Stimulated activated CD8-positive, alpha-beta memory T cell treated with anti-CD3 and anti-CD28 coated beads, Interleukin-4, amount 100 ng/mL, for 1 hour (primary cell): ENCODE measurements at places on chromosomes 1 and 21.

GRCh38 chr1:25772692-25773245 lies 27.2 kb upstream of the SELENON start:
- DNase-seq, result no peak

- no peak for DNase-seq
Measured at GRCh38 chr1:202144402-202145067, at the start of gene ARL8A. Gene ARL8A, minus strand, starts transcription at chr1:202144737. Its CDS starts 165 bp downstream, at chr1:202144572.

DNA sequence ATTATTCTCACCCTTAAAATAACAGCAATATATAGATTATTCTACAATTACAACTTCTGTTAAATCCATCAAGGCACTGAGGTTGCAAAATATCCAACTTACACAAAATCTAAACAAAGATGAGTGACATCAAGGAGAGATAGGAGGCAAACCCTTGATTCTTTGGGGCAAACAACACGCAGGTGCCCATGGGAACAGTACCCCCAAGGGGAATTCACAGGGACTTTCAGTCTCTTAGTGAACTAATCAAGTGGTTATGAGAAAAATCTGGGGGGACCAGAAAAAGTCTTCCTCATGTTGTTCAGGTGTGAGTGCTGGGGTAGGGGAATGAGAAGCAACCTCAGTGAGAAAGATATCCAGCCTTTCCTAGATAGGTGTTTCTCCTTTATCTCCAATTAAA lies 1107.9 kb downstream of the PLA2G4A start:
- no peak for DNase-seq

DNA sequence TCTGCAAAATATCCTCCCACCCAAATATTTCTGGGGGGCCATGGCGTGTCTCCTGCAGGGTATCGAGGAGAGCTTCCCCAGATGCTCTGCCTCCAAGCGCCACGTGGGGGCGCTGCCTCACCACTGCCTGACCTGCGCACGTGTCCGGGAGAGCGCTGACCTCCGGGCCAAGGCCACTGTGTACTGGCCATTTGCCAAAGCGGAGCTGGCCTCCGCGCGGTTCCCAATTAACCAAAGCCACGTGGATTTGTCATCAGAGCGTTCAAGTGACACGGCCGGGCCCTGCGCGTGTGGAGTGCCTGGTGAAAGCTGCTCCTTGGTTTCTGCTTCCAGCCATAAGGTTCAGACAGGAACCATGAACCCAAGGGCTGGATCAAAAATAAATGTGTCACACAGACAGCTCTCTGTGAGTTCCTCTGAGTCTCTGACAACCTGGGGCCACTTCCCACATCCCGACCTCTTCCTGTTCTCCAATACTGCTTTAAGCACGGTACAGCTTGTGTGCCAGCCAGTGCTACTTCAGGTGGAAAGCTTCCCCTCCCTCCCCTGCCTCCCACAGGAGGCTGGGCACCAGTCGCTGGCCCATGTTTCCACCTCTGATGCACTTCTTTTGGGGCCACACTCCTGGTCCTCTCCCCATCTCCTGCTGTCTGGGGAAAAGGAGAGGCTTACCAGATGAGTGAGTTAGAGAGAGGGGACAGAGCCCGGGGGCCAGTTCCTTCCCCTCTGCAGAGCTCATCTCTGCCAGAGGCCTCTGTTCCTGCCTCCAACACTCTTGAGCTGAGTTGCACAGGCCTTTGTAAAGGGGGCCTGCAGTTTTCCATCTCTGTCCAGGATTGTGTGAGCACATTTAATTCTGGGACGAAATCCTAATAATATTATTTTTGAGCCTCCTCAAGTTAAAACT lies 26.1 kb downstream of the ZP4 start:
- no peak for DNase-seq

GRCh38 chr1:55636696-55637095 lies 421.5 kb upstream of the USP24 start:
- no peak for DNase-seq

DNA sequence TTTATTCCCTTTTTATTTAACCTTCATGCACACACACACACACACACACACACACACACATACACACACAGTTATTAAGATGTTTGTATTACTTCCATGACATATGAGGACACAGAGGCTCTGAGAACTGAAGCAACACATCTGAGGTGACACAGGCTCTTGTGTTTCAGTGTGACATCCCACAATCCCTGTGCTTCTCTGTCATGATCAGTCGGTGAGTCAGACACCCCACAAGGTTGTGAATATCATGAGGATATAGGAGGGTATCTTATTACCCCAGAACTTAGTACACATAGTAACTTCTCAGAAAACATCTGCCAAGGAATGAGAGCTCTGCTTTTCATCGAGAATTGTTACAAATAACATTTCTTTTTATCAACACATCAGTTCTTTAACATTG lies 459.3 kb downstream of the PLPP3 start:
- DNase-seq, result no peak

GRCh38 chr1:151072224-151072623 lies 1.7 kb downstream of the GABPB2 start:
- DNase-seq, result no peak

- DNase-seq, result no peak
Measured at GRCh38 chr21:44013380-44014088, 1.4 kb downstream of the TRAPPC10 start.

DNA sequence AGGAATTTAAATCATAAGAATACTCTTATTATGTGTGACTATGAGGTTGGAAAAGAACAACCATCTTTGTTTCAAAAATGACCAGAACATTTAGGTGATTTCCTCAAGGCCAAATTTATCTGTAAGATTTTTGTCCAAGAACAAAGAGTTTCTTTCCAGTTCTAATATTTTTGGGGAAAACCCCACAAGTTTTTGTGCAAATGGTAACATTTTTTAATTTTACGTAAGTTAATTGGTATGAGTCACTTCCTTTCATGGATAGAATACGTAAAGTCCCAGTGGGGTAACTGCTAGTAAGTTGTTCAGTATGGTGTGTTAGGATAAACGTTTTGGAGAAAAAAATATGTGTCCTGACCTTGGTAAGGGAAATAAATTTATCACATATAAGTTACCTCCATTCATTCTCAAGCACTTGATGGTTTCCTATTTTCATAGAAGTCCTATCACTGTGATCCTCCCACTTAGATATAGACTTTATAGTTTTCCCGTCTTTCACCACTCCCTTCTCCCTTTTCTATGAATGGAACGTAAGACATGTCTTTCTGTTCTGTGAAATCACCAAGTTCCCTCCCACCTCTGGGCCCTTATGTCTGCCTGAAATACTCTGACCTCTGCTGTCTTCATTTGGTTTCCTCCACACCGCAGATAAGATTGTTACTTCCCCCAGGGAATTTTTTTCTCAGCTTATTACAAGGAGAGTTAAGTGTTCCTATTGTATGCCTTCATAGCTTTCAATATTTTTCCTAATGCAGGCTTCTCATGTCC lies 34.9 kb upstream of the TSNAX start:
- no peak for DNase-seq

GRCh38 chr1:109395602-109396512 lies 1.9 kb downstream of the SORT1 start:
- no peak for DNase-seq

- DNase-seq, result no peak
Measured at GRCh38 chr1:187245201-187245600, 416.5 kb downstream of the PLA2G4A start.

GRCh38 chr1:115632251-115633026 lies 9.3 kb upstream of the VANGL1 start:
- DNase-seq, result no peak

GRCh38 chr1:226738421-226738994 lies 574 bp downstream of the ITPKB start:
- no peak for DNase-seq

- DNase-seq, result no peak
Measured at GRCh38 chr1:95426772-95427171, 192.8 kb downstream of the RWDD3 start.

GRCh38 chr1:43354471-43354870 lies 4.3 kb upstream of the CDC20 start:
- no peak for DNase-seq

- no peak for DNase-seq
Measured at GRCh38 chr1:179550746-179551682, 24.7 kb downstream of the NPHS2 start.

DNA sequence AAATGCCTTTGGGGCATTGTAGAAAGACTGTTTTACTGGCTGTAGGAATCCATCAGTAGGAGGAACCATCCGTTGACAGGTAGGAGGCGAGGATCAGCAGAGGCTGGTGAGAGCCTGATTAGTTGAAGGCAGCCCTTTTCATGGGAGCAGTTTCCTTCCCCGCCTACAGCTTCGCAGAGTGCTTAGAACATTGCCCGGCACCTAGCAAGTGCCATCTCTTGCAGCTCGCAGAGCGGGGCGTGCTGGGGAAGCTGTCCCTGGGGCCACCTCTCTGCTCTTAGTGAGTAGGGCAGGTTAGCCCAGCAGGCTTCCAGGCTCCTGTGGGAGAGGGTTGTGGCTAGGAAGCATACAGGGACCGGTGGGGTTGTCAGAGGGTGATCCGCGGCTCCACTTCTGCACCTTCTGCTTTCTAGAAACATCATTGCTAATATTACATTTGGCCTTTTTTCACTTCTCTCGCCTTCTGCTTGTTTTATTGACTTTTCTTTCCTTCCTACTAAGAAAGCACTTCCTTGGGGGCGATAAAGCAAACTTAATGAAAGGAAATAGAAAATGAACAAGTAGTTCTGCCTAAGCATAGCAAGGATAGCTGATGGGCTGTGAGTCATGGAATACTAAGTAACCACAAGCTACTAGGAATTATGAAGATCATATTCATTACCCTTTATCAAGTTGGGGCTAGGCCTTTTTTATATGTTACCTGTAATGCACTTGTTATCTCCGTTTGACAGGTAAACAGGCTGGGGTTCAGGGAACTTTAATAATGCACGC lies 176.7 kb downstream of the GALNT2 start:
- no peak for DNase-seq

DNA sequence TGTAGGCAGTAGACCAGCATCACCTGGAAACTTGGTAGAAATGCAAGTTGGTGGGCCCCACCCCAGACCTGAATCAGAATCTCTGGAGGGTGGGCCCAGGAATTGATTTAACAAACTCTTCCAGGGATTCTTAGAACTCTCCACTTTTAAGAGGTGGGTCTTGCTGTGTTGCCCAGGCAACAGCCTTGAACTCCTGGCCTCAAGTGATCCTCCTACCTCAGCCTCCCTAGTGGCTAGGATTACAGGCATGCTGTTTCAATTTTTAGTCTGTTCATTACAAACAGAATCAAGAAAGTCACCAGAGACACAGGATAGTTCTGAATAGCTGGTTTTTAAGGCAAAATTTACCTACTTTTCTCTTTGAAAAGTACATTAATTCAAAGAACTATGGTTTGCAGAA lies 31.2 kb downstream of the NCF2 start:
- no peak for DNase-seq

- DNase-seq, result no peak
Measured at GRCh38 chr21:45335151-45335760, 47.6 kb upstream of the POFUT2 start.

GRCh38 chr1:54701996-54702395 lies 13.7 kb upstream of the TTC4 start:
- DNase-seq, result no peak

GRCh38 chr21:44765231-44766013 lies 36.2 kb downstream of the UBE2G2 start:
- no peak for DNase-seq

- DNase-seq, result no peak
Measured at GRCh38 chr1:182217967-182218366, 156.5 kb upstream of the ZNF648 start.

DNA sequence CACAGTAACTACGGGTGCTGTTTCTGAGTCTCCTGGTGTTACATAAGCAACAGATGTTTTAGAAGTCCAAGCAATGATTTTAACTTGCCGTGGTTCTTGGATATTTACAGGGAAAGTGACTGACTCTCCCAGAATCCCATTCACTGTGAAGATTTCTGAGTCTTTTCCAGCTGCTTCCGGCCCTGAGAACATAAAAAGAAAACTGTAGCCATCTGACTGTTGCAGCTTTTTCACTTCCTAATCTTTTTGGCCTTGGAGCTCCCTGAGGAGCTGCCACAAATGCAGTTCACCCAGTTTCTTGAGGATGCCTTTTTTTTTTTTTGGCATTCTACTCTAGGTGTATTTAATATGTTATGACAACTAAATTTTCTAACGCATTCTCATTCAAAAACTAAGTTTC lies 13.7 kb downstream of the CD84 start:
- no peak for DNase-seq

GRCh38 chr1:13896932-13897331 lies 196.9 kb downstream of the PRDM2 start:
- no peak for DNase-seq

DNA sequence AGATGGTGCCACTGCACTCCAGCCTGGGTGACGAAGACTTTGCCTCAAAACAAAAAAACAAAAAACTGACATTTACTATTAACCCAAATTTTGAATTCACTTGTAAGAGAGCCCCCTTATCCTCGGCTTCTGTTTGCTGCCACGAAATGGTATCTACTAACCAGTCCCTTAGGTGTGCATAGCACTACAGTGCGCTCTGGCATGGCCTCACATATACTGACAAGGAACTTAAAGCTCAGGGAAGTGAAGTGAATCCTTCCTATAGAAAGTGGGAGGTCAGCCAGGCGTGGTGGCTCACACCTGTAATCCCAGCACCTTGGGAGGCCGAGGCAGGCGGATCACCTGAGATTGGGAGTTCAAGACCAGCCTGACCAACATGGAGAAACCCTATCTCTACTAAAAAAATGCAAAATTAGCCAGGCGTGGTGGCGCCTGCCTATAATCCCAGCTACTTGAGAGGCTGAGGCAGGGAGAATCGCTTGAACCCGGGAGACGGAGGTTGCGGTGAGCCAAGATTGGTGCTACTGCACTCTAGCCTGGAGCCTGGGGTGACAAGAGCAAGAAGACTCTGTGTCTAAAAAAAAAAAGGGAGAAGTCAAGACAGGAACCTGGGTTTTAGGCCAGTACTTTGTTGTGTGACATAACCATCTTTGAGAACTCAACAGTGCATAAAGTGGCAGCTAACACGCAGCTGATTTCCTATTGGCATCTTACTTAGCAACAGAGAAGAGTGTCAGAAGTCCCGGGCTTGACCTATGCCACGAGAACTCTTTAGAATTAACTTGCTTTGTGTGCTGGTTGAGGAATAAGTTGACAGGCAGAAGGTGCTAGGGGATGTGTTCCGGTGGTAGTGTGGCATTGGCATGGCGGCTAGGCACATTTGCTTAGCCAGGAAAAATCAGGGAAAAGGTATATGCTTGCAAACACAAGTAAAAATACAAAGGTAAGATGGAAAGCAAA lies 16.8 kb downstream of the ERRFI1 start:
- no peak for DNase-seq

DNA sequence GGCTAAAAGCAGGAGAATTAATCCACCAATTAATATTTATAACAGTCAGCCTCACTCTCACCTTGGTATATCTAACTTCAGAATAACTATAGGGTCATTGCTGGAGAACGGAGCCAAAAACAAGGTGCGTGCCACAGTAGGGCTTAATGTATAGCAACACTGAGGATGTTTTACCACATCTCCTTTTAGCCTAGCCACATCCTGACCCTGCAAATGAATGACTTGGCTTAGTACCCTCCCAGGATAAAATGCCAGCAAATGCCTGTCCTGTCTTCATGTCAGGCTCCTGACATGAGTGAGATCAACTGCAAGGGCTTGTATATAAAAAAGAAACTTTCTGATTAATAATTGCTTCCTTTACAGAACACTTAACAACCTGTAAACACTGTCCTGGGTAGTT lies 2.7 kb upstream of the CDC42BPA start:
- no peak for DNase-seq
